ENCODE measurements at places on chromosomes 5 and 9. TPM values are rescaled to one million over a fixed set of nuclear protein-coding genes. Genes with fewer than 3 reads are reported as not detected.

DNA sequence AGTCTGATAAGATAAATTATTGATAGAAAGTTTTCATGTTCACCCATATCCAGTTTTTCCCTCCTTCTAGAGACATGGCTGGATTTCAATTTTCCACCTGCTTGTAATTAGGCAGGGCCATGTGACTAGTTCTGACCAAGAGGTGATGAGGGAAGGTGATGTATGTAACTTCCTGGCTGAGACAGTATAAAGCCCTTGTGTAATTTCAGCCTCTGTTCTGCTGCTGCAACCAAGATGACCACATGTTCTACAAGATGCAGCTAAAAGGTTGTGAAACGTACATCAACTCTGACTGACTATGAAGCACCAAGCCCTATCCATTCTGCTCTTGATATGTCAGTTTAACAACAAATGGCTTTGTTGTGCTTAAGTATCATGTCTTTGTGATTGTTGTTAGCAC lies 376.5 kb upstream of the DAB2 start:
- H3K27ac ChIP-seq, result no peak overlapping the region
- no peaks in the 10 kb centered on the region for H3K4me1 ChIP-seq
- no peaks in the 10 kb centered on the region for H3K36me3 ChIP-seq

GRCh38 chr5:73687357-73687756 lies 61.4 kb downstream of the ARHGEF28 start:
- no peaks in the 10 kb centered on the region for H3K27me3 ChIP-seq
- H3K4me1 ChIP-seq, result peaks cover 12% of the 10 kb centered on the region
- DNase-seq, result no peak

DNA sequence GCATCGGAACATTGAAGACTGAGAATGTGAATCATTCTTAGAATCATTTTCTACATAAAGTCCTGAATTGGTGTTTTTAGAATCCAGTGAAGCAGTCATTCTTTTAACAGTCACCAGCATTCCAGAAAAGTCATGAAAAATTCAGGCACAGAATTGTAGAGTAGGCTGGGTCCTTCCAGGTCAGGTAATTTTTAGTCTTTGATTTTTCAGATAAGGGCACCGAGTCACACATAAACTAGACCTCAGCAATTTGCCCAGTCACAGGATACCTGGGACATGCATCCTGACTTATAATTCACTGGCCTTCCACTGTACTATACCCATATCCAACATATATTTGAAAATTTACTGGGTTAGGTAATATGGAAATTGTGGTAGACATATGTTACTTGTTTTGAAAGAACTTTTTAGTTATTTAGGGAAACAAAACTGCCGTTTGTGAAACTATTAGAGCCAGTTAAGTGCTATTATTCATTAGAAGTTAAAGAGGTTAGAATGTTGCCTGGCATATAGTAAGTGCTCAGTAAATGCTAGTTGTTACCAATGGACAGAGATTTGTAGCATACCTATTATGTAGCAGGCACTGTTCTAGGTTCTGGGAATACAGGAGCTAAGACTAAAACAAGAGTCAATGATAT lies 10.9 kb downstream of the MAN2A1 start:
- no peak overlapping the region for H3K27ac ChIP-seq
- DNase-seq, result no peak
- H3K36me3 ChIP-seq, result no peaks in the 10 kb centered on the region
- peaks cover 29% of the 10 kb centered on the region for H3K4me1 ChIP-seq
- H3K27me3 ChIP-seq, result no peaks in the 10 kb centered on the region

DNA sequence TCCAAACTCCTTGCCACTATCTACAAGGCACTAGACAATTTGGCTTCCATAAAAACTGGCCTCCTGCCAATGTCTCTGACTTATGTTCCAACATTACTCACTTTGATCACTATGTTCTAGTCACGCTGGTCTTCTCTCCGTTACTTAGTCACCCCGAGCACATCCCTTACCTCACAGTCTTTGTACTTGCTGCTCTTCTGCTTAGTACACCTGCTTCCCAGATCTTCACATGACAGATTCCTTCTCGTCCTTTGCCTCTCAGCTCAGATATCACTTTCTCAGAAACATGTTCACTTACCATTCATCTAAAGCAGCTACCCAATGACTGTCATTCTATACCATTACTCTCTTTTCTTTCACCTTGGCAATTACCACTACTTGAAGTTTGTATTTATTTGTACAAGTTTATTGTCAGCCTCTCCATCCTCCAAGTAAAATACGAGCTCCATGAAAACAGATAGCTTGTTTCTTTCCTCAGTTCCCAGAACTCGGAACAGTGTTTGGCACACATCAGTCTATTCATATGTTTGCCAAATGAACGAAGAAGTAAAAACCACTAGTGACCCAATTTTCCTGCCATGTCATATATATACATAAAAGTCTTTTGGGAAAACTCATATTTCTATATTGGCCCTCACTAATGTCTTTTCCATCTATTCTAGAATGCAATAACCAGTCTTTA lies 5.9 kb upstream of the SLC22A5 start:
- H3K4me1 ChIP-seq, result peaks cover 28% of the 10 kb centered on the region
- H3K36me3 ChIP-seq, result peaks cover 17% of the 10 kb centered on the region
- H3K27ac ChIP-seq, result peak overlapping the region; percentile 9
- peak; percentile 43 for DNase-seq
- no peak overlapping the region for H3K4me3 ChIP-seq

Gene ADRA1B
- 10.9 TPM for total RNA-seq
